ENCODE measurements at places on chromosomes 2 and 18. TPM values are rescaled to one million over a fixed set of nuclear protein-coding genes. Genes with fewer than 3 reads are reported as not detected.

The TLX2 gene
- total RNA-seq = not detected

The ARHGAP25 gene
- 4.7 TPM for total RNA-seq

The LRATD1 gene
- total RNA-seq = 5.2 TPM

The CDH19 gene
- 3.1 TPM for total RNA-seq

The WIPF1 gene
- 16.2 TPM for total RNA-seq

The RBKS gene
- 2.1 TPM for total RNA-seq

The PUS10 gene
- 4.7 TPM for total RNA-seq

The RAB27B gene
- 1.0 TPM for total RNA-seq

The FOXI3 gene
- not detected for total RNA-seq
